CD4-positive, alpha-beta T cell treated with Interleukin-1 beta for 1 hour (primary cell): ENCODE measurements at places on chromosomes 1 and 21.

DNA sequence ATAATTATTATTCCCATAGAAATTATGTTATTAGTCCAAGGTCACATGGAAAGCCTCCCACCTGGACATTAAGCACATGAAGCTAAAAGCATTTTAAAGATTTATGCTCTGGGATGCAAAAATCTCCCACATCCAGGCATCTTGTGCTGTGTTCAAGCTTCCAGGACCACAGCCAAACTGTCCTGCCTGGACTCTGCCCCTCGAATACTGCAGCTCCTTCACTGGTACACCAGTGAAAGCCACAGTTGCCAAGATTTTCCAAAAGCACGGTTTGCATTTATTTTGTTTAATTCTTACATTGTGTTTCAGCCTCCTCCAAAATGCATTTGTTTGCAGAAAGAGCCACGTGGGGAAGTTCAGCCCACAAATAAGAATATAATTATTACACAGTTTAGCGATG lies 38.6 kb downstream of the C8B start:
- DNase-seq: no peak

DNA sequence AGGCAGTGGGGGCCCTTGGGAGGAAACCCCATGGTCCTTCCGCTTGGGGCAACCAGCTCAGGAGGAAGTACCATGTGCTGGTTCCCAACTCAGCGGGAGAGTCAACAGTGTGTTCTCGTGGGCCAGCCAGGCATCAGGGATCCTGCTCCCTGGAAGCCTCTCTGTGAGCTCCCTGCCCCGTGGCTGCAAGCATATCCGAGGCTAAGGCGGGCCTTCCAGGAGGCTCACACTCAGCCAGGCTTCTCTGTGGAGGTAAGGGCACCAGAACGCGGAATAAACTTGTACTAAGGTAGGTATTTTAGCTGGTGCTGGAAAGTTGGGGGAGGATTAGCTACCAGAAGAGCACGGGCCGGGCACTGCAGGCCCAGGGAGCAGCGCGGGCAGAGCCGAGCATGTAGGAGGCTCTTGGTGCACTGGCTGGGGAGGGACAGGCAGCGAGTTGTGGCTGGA lies 74.7 kb upstream of the POU3F1 start:
- DNase-seq: no peak

GRCh38 chr1:33305816-33306652 lies 14.9 kb downstream of the A3GALT2 start:
- DNase-seq: no peak

DNA sequence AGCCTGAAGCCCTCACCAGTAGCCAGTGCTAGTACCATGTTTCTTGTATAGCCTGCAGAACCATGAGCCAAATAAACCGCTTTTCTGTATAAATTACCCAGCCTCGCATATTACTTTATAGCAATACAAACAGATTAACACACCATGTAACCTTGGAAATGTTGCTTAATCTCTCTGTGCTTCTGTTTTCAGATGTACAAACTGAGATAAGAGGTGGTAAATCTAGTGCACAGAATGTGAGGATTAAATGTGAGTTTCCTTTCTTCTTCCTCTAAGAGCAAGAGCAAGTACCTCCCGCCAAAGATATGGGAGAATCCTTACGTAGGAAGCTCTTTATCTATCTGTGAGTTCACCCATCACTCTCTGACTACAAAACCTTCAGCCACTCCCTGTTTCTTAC lies 128.4 kb downstream of the HIVEP3 start:
- DNase-seq: no peak

DNA sequence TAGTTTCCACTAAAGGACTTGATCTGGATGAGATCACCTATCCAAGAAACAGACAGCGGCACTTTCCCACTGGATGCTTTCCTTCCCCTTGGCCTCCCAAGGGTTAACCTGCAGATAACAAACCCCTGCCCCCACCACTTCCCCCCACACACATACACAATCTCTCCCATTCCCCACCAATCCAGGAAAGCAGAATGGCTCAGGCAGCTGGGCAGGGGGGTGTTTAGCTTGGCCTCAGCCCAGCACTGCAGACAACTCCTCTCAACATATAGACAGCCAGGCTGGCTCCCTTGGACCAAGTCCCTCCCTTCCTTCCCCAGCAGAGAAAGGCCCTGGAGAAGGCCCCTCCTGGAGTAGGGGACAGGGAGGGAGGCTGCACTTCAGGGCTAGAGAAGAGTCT lies 24.6 kb downstream of the PLEKHA6 start:
- DNase-seq: no peak

- no peak for DNase-seq
Observed at GRCh38 chr1:53583021-53583867, 124.0 kb downstream of the DMRTB1 start.

DNA sequence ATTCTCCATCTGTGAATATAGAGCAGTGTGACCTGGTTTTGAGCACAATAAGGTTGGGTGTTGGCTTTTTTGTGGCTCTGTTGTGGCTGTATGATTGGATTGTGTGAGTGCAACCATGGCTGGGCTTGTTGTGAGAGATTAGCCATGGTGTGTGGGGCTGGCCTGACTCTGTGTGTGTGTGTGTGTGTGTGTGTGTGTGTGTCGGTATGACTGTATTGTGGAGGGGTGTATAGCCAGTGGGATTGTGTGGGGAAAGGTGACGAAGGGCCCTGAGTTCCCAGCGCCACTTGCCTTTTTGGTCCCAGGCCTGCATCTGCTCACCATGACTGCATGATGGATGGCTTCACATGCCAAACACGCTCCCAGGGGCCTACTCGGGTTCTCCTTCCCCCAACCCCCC lies 5.9 kb upstream of the SLC6A9 start:
- DNase-seq: no peak

GRCh38 chr1:183244466-183244865 lies 58.4 kb downstream of the LAMC2 start:
- DNase-seq: no peak

GRCh38 chr1:240092301-240093119 lies 827 bp downstream of the FMN2 start:
- DNase-seq: no peak

GRCh38 chr1:29638281-29638680 lies 402.0 kb downstream of the PTPRU start:
- DNase-seq: no peak

DNA sequence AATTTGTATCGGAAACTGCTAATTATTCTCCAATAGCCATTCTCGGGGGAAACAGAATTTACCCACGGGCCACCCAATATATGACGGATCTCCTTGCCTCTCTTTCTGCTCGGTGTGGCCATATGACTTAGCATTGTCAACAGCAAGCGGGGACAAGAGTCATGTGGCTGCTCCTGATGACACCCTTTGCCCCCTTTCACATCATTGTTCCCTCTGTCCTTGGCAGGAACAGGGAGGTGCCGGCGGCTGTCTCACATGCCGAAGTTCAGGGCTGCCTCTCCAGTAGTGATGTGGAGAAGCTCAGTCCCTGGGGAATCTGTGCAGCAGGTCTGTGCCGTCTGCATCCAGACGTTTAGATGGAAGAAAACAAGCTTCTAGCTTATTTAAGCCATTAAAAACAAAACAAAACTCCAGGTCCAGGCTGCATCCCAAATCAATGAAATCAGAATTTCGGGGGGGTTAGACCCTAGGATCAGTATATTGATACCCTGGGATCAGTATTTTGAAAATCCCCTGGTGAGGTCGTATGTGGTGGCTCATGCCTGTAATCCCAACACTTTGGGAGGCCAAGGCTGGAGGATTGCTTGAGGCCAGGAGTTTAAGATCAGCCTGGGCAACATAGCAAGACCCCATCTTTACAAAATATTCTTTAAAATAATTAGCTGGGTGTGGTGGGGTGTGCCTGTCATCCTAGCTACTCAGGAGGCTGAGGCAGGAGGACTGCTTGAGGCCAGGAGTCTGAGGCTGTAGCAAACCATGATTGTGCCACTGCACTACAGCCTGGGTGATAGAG lies 10.8 kb downstream of the MYOM3 start:
- DNase-seq: no peak

DNA sequence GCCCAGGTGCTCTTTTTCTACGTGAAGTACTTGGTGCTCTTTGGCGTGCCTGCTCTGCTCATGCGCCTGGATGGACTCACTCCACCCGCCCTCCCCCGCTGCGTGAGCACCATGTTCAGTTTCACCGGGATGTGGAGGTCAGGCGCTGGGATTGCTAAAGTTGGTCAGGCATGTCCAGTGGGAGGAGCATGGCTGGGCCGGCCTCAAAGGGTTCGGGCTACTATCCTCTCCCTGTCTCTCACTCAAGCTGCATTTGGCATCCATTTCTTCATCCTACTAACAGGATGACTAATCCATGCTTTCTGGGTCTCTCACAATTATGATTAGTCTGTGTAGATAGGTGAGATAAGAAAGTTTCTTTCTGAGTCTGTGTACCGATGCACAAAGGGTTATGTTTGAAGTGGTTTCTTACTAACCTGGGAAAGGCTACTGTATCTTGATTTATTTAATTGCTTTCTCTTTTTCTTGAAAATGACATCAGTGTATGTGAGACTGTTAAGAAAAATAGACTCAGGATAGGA lies 135.9 kb downstream of the HHAT start:
- no peak for DNase-seq

GRCh38 chr1:7490576-7490975 lies 280.5 kb upstream of the VAMP3 start:
- DNase-seq: no peak

DNA sequence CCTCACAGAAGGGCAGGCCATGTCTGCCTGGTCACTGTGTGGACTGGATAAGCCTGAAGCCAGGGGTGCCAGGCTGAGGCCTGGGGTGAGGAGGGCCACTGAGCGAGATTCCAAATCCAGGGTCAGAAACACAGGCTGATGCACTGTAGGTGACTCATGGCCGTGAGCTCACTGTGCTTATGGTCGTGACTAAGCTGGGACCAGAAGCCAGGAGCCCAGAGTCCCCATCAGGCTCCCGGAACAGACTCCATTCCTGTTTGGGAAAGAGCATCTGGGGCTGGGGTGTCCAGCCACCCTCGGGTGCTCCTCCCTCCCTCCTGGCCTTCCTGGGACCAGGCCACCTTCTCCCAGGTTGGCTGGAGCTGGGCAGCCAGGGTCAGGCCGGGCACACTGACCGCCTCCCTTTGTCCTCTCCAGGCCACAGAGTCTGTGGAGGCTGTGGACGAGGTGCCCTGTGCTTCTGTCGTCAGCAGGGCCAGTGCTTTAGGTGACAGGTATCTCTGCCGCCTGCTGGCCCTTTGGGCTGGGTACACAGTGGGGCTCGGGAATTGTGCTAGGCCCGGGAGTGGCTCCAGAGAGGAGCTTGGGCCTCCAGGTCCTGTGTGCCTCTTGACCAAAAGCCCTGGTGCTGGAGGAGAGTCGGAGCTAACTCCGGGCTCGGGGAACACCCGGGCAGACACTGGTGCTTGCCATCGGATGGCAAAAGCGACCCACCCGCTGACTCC lies 36.7 kb downstream of the AJAP1 start:
- DNase-seq: no peak

DNA sequence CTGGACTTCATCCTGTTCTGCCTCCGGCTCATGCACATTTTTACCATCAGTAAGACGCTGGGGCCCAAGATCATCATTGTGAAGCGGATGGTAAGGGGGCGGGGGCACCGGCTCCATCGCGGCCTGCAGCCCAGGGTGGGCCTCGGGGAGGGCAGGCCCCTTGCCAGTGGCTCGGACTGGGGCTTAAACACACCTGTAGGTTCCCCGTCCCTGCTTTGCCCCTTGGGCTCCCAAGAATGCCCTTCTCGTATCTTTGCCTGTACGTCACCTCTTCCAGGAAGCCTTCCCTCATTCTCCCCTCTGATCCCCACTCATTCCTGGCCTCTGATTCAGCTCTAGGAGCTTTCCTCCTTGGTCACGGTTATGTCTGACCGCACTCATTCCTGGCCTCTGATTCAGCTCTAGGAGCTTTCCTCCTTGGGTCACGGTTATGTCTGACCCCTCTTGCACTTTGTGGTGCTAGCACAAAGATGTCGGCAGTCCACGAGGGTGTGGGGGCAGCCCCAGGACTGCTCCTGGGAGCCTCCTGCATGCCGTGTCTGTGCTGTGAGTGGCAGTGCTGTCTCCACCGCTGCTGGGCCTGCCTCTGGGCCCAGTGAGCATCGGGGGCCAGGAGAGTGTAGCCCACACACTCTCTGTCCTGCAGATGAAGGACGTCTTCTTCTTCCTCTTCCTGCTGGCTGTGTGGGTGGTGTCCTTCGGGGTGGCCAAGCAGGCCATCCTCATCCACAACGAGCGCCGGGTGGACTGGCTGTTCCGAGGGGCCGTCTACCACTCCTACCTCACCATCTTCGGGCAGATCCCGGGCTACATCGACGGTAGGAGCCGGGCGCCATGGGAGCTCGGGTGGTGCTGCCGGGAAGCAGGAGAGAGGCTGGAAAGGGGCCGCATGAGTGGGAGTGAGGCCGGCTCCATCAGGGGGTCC lies 49.1 kb upstream of the LRRC3 start:
- DNase-seq: no peak

DNA sequence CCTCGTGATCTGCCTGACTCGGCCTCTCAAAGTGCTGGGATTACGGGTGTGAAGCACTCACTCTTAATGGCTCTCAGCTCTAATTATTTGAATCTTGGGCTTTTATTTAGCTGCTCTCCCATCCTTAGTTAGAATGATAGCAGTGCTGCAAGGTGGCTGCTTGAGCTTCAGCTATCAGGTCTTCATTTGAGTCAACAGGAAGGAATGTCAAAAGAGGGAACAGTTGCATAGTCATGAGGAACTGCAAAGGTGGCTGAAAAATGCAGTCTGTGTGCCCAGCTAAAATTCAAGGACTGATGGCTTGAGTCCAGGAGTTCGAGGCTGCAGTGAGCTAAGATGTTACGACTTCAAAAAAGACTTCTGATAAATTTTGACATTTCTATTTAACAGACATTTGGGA lies 55.6 kb downstream of the UCK2 start:
- DNase-seq: no peak

- DNase-seq: no peak
Observed at GRCh38 chr1:60071296-60071695, 2.3 kb downstream of the C1orf87 start.
